ENCODE measurements at places on chromosomes 6 and 20. TPM values are rescaled to one million over a fixed set of nuclear protein-coding genes. Genes with fewer than 3 reads are reported as not detected.

GRCh38 chr6:88179692-88180091 is 13.5 kb upstream of the CNR1 start:
- DNase-seq: no peak

DNA sequence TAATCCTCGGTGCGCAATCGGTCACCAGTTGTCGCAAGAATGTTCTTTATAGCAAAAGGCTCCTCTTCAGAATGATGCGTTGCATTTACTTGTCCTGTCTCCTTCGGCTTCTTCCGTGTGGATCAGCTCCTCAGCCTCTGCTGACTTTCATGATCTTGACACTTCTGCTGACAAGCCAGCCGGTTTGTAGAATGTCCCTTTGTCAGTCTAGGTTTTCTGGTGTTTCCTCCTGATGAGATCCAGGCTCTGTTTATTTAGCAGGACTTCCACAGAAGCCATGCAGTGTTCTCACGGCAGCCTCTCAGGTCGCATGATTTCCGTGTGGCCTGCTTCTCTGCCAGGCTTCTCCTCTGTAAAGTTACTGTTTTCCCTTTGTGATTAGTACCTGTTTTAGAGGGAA is 66.9 kb downstream of the STX11 start:
- DNase-seq: peak; percentile 33

LTA gene
- total RNA-seq: not detected

GRCh38 chr6:802701-803100 is 109.8 kb upstream of the EXOC2 start:
- DNase-seq: no peak

PNLDC1 gene
- not detected for total RNA-seq

- peak; percentile 68 for DNase-seq
These were observed 148.2 kb downstream of the PREX1 start for GRCh38 chr20:48679599-48679998.

GRCh38 chr20:2206957-2207769 is 88.6 kb upstream of the TGM3 start:
- no peak for DNase-seq

Data from SJCRH30 (cell line).